Aorta (tissue), 5 donors: ENCODE measurements at places on chromosomes 7 and 10.

GRCh38 chr7:81110673-81111072, 191.8 kb upstream of the SEMA3C start:
- no peak for DNase-seq

GRCh38 chr10:78865538-78865875, 203.3 kb upstream of the ZMIZ1 start:
- no peak for DNase-seq

DNA sequence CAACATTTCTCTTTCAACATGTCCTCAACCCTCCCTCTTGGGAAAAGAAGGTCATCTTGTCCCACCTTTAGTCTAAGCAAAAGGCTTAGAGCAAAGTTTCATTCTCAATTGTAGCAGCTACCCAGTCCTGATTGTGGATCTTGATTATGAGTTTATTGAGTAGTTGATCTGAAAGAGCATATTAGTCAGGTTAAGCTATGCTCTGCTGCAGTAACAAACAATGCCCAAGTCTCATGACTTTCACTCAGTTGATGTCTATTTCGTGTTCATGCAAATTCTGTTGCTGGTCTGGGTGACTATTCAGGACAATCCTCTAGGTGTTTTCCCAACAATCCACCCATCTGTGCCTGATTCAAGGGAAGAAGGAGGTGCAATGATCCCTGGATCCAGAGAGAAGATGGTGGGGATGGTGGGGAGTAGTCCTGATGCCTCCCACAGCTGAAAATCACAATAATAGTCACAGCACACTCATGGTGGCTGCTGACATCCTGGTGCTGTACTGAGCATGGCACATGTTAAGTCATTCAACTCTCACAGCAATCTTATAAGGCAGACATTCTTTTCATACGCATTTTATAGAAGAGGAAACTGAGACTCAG, 54.7 kb downstream of the NPTX2 start:
- no peak for DNase-seq

DNA sequence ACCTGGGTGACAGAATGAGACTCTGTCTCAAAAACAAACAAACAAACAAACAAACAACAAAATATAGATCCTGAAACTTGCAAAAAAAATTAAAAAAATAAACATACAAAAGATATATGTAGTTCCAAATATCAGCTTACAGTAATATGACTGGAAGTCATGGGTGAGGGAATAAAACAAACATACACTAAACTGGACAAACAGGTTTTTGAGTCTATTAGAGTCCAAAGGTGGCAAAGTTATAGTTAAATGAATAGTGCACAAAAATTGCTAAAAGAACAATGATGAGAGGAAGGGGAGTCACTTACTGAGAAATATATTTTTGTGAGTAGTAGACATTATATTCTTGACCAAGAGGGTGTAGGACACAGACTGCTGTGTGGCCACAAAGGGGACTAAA, 16.7 kb upstream of the RSBN1L start:
- DNase-seq, result no peak

GRCh38 chr7:30309842-30310435, 25.5 kb downstream of the ZNRF2 start:
- no peak for DNase-seq

- no peak for DNase-seq
Observed at GRCh38 chr7:93226310-93226709, at the start of gene HEPACAM2. Gene HEPACAM2, minus strand, starts transcription at chr7:93226469.

DNA sequence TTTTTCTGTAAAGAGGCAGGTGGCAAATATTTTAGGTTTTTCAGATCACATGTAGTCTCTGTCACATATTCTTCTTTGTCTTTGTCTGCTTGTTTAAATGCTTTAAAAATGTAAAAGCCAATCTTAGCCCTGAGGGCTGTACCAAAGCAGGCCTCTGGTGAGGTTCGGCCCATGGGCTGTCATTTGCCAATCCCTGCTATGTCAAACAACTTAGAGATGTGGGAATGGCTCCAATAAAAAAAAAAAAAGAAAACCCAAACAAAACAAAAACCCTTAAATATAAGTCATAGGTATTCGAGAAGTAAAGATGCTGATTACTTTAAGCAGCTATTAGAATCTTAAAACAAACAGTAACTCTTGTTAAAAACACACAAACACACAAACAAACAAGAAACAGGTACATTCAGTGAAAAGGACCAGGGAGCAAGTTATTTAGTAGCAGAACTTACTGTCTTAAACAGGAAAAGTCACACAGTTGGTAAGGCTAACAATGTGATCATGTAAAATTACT, 61.4 kb upstream of the NAMPT start:
- DNase-seq, result no peak

DNA sequence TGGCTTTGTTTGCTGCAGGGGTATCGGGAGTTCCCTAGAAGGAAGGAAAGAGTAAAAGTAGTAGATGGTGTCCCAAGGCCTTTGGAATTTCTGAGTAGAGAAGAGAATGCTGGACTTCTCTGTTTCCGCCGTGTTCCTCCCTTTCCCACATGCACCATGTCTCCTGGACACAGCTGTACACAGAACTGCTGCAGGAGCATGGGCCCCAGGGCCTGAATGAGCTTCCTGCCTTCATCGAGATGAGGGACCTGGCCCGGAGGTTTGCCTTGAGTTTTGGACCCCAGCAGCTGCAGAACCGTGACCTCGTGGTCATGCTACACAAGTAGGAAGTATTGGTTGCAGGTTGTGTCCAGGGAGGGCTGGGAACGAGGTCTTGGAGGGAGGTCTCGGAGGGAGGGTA, 15.3 kb upstream of the PVRIG start:
- no peak for DNase-seq

DNA sequence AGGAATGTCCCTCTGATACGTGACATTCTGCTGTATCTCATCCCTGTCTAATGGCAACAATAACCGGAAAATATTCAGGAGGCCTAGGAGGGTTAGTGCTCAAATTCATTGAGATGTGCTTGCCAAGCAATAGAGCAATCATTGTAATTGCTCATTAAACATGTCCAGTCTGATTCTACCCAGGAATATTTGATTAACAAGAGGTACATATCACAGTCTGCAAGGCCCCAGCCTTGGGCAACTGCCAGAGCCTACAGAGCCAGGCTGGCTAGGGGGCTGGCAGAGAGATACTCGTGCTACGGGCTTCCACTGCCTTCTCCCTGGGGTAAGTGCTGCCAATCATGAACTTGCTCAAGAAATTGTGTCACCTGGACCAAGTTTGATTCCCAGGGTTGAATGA, 99.1 kb downstream of the ALOX5 start:
- DNase-seq, result no peak

DNA sequence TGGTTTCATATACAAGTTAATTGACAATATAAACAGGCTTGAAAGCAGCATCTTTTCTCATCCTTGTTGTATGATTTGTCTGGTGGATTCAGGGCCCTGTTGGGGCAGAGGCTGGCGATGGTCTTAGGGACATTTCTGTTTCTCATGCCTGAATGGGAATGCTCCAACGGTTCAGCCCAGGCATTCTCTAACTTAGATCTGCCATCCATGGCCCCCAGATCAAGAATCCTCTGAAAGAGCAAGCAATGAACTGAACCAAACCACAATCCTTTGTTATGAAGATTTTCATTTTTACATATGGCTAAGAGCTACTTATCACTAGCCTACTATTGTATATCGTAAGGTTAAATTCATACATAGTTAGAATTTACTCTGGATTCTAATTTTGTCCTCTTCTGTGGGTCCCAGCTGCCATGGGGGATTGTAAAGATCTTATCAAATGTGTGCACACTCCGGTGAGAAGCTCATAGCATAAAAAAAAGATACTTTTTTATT, 163.9 kb downstream of the COBL start:
- DNase-seq, result no peak

DNA sequence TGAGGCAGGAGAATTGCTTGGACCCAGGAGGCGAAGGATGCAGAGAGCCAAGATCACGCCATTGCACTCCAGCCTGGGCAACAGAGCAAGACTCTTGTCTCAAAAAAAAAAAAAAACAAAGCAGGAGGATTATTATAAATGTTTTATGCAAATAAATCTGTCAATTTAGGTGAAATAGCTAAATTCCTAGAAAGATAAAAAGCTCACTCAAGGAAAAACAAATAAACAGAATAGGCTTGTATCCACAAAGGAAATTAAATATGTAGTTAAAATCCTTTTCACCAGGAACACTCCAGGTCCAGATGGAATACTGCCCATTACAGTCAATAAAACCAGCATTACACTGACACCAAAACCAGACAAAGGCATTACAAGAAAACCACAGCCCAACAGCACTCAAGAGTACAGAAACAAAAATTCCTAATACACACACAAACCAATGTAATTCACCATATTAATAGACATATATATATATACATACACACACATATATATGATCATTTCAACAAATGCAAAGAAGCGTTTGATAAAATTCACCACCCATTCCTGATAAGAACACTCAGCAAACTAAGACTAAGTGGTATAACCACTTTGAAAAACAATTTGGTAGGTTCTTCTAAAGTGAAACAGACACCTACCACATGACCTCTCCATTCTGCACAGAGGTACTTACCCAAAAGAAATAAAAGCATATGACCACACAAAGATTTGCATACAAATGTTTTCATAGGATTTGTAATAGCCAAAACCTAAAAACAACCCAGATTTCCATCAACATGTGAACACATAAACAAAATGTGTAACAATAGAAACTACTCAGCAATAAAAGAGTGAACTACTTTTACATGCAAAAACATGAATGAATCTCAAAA, 38.8 kb downstream of the ABI1 start:
- DNase-seq, result no peak

- peak; percentile 20 for DNase-seq
Observed at GRCh38 chr7:56291-56913, 136.0 kb upstream of the FAM20C start.

GRCh38 chr7:141301544-141301943, 227.7 kb downstream of the TMEM178B start:
- DNase-seq, result no peak

DNA sequence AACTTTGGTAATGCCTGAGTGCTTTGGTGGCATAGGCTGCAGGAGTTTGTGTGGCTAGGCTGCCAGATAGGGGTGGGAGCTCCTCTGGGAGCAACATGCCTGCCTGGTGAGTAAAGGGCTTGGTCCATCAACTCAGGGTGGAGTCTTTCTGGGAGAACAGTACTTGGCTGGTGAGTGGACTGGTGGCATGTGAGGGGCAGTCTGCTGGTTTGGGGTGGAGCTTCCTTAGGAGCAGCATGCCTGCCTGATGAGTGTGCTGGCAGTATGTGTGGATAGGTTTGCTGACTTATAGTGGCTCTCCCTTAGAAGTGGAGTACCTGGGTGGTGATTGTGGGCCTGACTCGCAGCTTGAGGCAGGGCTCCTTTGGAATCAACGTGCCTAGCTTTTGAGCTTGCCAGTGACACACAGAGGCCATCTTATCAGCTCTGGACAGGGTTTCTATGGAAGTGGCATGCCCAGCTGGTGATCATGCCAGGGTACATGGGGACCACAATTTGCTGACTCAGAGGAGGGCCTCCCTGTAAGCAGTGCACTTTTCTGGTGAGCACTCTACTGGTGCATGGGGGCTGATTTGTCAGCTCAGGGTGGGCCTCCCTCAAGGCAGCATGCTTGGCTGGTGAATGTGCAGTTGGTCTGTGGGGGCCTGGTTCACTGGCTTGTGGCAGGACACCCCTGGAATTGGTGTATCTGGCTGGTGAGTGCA, 35.0 kb upstream of the SRI start:
- no peak for DNase-seq

- DNase-seq, result no peak
Observed at GRCh38 chr7:51482976-51483375, 166.4 kb upstream of the COBL start.

- DNase-seq, result no peak
Observed at GRCh38 chr7:130048906-130049305, 2.3 kb downstream of the ZC3HC1 start.

GRCh38 chr10:66656499-66656898, 269.3 kb upstream of the LRRTM3 start:
- no peak for DNase-seq

GRCh38 chr7:47619806-47620205, 37.9 kb upstream of the TNS3 start:
- no peak for DNase-seq

GRCh38 chr10:97584060-97584797, at the start of gene HOGA1:
Gene HOGA1, plus strand, starts transcription at chr10:97584389. Its CDS starts 315 bp downstream, at chr10:97584704.
- DNase-seq, result peak; percentile 94
